ENCODE measurements at places on chromosomes 11 and 22. TPM values are rescaled to one million over a fixed set of nuclear protein-coding genes. Genes with fewer than 3 reads are reported as not detected.

OR8G5 gene
- not detected for total RNA-seq

MUC2 gene
- total RNA-seq = not detected

ARHGAP20 gene
- 2.4 TPM for total RNA-seq

STK33 gene
- 1.6 TPM for total RNA-seq
